ENCODE measurements at places on chromosomes 11 and 22. TPM values are rescaled to one million over a fixed set of nuclear protein-coding genes. Genes with fewer than 3 reads are reported as not detected.

DERL3 gene
- 3.1 TPM for total RNA-seq

DNA sequence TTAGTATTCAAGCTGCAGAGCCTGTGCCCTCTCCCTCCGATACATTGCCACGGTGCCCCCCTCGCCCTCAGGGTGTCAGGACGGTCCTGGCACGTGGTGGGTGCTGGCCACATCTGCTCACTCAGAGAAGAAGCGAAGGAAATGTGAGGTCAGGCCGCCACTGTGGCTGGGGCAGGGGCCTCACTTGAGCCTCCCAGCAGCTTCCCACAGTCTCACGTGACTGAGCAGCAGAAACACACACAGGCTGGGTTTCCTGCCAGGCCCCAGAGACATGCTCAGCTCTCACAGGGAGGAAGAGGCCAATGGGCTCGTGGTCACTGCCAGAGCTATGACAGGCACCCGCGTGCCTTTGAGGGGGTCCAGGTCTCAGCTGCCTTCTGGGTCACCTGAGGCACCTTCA, 37.9 kb upstream of the PRR5 start:
- DNase-seq = peak; percentile 81

MMP7 gene
- not detected for total RNA-seq

DNA sequence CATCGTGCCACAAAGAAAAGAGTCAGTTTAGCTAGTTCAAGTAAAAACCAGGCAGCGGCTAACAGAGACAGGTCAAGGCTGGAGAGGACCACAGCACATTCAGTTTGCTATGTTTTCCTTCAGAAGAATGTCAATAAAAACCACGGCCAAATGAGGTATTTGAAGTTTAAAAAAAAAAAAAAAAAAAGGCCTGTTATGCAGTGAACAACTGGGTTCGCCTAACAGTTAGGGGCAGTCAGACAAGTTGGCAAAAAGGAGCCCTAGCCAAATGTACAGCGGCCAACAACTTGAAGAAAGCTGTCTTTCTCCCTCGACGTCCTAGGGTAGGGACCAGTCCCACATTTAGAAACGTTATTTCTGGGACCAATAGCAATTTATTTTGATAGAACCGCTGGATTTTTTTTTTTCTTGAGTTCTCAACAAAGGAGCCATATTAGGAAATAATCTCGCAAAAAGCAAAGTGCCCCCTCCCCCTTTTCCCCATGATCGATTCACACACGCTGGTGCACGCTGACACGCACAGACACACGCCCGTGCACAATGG, 237.8 kb downstream of the TTC28 start:
- DNase-seq = no peak

PATE2 gene
- total RNA-seq = not detected

DNA sequence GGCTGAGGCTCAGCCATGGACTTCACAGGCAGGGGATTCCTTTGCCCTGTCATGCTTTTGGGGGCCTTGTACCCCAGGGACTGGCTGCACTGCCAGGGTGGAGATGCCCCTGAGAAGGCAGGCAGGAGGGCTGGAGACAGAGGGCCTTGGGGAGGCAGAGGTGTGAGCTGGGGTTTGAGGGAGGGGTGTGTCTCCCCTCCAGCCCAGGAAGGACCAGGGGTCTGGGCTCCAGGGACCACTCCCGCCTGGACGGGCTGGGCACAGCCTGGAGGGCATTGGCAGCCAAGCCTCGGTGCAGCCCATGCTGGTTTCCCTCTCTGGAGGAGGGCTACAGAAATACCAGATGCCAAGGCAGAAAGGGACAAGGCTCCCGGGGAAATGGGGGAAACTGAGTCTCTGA, 19.5 kb downstream of the OTUB1 start:
- DNase-seq = no peak

MRGPRX4 gene
- not detected for total RNA-seq
